Endothelial cell (in vitro differentiated cells): ENCODE measurements at places on chromosomes 6 and 20. TPM values are rescaled to one million over a fixed set of nuclear protein-coding genes. Genes with fewer than 3 reads are reported as not detected.

The KAT14 gene
- total RNA-seq: 16.9 TPM

The SYCP2 gene
- total RNA-seq: 2.1 TPM

The ERVFRD-1 gene
- total RNA-seq: not detected

The NR2E1 gene
- total RNA-seq: not detected

The TINAG gene
- not detected for total RNA-seq

The KIAA1755 gene
- total RNA-seq: not detected

The CST9 gene
- not detected for total RNA-seq

The FILIP1 gene
- 32.0 TPM for total RNA-seq

The SRSF6 gene
- total RNA-seq: 157 TPM

The CBFA2T2 gene
- total RNA-seq: 17.5 TPM

The OOEP gene
- not detected for total RNA-seq

GRCh38 chr6:34284563-34285447 lies 36.0 kb upstream of the SMIM29 start:
- peaks cover 4% of the 10 kb centered on the region for H3K27me3 ChIP-seq
- DNase-seq: no peak
- H3K4me1 ChIP-seq: peaks cover 66% of the 10 kb centered on the region
- peak overlapping the region; percentile 45 for H3K4me3 ChIP-seq
- H3K36me3 ChIP-seq: peaks cover 36% of the 10 kb centered on the region

GRCh38 chr6:131995917-131996316 lies 44.7 kb upstream of the CCN2 start:
- peaks cover 2% of the 10 kb centered on the region for H3K27me3 ChIP-seq
- H3K36me3 ChIP-seq: no peaks in the 10 kb centered on the region
- H3K4me1 ChIP-seq: no peaks in the 10 kb centered on the region
- no peak overlapping the region for H3K4me3 ChIP-seq

GRCh38 chr20:11108102-11108810 lies 434.5 kb upstream of the JAG1 start:
- no peaks in the 10 kb centered on the region for H3K27me3 ChIP-seq
- H3K4me1 ChIP-seq: peaks cover 6% of the 10 kb centered on the region
- no peaks in the 10 kb centered on the region for H3K36me3 ChIP-seq
- H3K27ac ChIP-seq: no peak overlapping the region
- no peak for DNase-seq

GRCh38 chr6:145648149-145648548 lies 87.2 kb downstream of the EPM2A start:
- no peak for DNase-seq
- H3K36me3 ChIP-seq: peaks cover 5% of the 10 kb centered on the region
- H3K27ac ChIP-seq: no peak overlapping the region
- no peaks in the 10 kb centered on the region for H3K27me3 ChIP-seq

- H3K4me1 ChIP-seq: peaks cover 34% of the 10 kb centered on the region
- no peak for DNase-seq
- H3K4me3 ChIP-seq: peak overlapping the region; percentile 96
- H3K27me3 ChIP-seq: peaks cover 6% of the 10 kb centered on the region
- H3K27ac ChIP-seq: peak overlapping the region; percentile 81
Observed at GRCh38 chr6:121437851-121438651, 2.6 kb downstream of the GJA1 start.

DNA sequence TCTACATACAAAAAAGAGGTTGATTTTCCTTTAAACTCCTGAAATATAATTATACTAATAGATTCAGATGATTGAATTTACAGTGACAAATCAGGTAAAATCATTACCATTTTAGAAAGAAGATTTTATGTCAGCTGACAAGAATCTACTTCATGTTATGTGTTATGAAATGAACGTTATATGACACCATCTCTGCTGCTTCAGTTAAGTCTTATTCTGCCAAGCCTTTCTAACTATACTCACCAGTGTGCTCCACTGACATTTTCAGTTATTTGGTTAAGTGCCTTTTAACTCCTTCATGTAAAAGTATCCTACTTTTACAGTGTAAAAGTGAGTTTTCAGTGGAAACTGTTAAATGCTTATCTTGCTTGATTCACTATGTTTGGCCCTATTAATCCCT lies 80.4 kb downstream of the RWDD2A start:
- no peaks in the 10 kb centered on the region for H3K4me1 ChIP-seq
- no peaks in the 10 kb centered on the region for H3K36me3 ChIP-seq
- H3K27me3 ChIP-seq: no peaks in the 10 kb centered on the region
- no peak overlapping the region for H3K27ac ChIP-seq
- DNase-seq: no peak

- H3K27me3 ChIP-seq: peaks cover 1% of the 10 kb centered on the region
- H3K36me3 ChIP-seq: no peaks in the 10 kb centered on the region
- H3K4me1 ChIP-seq: peaks cover 6% of the 10 kb centered on the region
- no peak for DNase-seq
- no peak overlapping the region for H3K4me3 ChIP-seq
Observed at GRCh38 chr20:52924411-52925271, 47.5 kb upstream of the TSHZ2 start.

DNA sequence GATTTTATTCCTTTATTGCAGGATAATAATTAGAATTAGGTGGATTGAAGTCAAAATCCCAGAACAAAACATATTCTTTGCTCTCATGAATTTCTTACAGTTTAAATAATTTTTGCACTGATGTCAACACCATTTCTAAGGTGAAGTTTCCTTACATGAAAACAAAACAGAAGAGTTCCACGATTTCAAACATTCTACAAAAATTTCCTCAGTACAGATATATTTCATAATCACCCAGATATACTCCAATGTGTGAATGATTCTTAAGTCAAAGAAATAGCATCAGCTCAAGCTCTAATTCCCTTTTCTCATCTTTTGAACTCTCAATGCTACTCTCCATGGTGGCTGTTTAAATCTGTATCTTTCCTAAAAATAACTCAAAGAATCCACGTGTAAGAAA lies 39.5 kb upstream of the THBS2 start:
- no peak overlapping the region for H3K27ac ChIP-seq
- H3K36me3 ChIP-seq: no peaks in the 10 kb centered on the region
- no peaks in the 10 kb centered on the region for H3K4me1 ChIP-seq
- H3K27me3 ChIP-seq: peaks cover 4% of the 10 kb centered on the region
- no peak for DNase-seq
- no peak overlapping the region for H3K4me3 ChIP-seq

DNA sequence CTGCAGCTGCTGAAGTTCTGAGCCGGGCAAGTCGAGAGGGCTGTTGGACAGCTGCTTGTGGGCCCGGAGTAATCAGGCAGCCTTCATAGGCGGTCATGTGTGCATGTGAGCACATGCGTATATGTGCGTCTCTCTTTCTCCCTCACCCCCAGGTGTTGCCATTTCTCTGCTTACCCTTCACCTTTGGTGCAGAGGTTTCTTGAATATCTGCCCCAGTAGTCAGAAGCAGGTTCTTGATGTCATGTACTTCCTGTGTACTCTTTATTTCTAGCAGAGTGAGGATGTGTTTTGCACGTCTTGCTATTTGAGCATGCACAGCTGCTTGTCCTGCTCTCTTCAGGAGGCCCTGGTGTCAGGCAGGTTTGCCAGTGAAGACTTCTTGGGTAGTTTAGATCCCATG lies 21.2 kb upstream of the MAPK13 start:
- peaks cover 26% of the 10 kb centered on the region for H3K36me3 ChIP-seq
- H3K27me3 ChIP-seq: no peaks in the 10 kb centered on the region
- no peak overlapping the region for H3K4me3 ChIP-seq
- H3K4me1 ChIP-seq: no peaks in the 10 kb centered on the region
- DNase-seq: no peak
- no peak overlapping the region for H3K27ac ChIP-seq

- no peaks in the 10 kb centered on the region for H3K36me3 ChIP-seq
- no peak overlapping the region for H3K27ac ChIP-seq
- no peaks in the 10 kb centered on the region for H3K27me3 ChIP-seq
- DNase-seq: no peak
- peaks cover 2% of the 10 kb centered on the region for H3K4me1 ChIP-seq
Observed at GRCh38 chr6:25435416-25435985, 156.3 kb downstream of the CARMIL1 start.

GRCh38 chr6:33453393-33454008 lies 875 bp upstream of the ZBTB9 start:
- peaks cover 35% of the 10 kb centered on the region for H3K4me1 ChIP-seq
- H3K4me3 ChIP-seq: peak overlapping the region; percentile 91
- H3K27me3 ChIP-seq: peaks cover 11% of the 10 kb centered on the region

DNA sequence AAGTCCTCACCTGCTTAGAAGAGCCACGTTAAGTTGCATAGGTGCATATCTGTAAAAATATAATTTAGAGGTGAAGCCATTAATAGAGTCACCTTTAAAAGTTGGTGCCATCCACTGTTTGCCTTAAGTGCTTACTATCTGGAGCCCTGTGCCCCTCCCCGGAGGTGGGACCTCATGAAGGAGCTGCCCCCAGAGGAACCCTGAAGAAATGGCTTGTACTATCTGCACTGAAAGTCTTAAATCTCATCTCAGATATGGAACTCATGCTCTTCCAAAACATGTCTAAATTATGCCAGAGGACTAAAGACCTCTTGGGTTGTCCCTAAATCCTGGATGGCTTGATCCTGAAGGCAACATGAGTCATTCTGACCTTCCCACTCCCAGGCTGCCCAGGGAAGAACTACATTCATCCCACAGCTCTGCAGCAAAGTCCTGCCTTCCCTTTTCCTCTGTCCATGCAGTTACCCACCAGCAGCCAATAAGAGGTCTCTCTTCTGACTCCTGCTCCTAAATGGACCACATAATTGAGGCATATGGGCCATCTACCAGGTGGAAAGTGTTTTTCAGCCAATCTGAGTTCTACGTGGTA lies 85.3 kb downstream of the ASXL1 start:
- peaks cover 63% of the 10 kb centered on the region for H3K4me1 ChIP-seq
- H3K27ac ChIP-seq: peak overlapping the region; percentile 33
- DNase-seq: no peak
- H3K27me3 ChIP-seq: peaks cover 21% of the 10 kb centered on the region
- peaks cover 32% of the 10 kb centered on the region for H3K36me3 ChIP-seq
- H3K4me3 ChIP-seq: no peak overlapping the region

- H3K4me1 ChIP-seq: peaks cover 13% of the 10 kb centered on the region
- no peak overlapping the region for H3K4me3 ChIP-seq
- no peak for DNase-seq
- H3K27ac ChIP-seq: no peak overlapping the region
- peaks cover 5% of the 10 kb centered on the region for H3K36me3 ChIP-seq
- peaks cover 4% of the 10 kb centered on the region for H3K27me3 ChIP-seq
Observed at GRCh38 chr20:51763965-51764602, 4.1 kb downstream of the ATP9A start.

DNA sequence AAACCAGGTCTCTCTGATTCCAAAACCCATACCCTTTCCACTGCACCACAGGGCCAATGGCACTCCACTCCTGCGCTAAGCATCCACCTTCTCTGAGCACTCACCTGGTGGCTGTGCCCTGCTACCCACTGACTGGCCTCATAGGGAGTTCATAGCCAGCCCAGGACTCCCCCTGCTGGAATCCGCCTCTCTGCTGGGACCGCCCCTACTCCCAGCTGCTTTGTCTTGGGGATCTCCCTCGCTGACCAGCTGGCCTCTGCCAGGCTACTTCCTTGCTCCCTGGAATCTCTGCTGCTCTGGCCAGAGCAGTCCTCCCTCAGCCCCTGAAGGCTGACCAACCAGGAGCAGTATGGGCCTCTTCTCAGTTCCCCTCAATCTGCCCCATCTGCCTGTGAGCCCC lies 129.7 kb downstream of the FAXC start:
- peak; percentile 56 for DNase-seq
- no peak overlapping the region for H3K4me3 ChIP-seq
- no peaks in the 10 kb centered on the region for H3K4me1 ChIP-seq
- H3K36me3 ChIP-seq: no peaks in the 10 kb centered on the region

GRCh38 chr20:51354769-51355319 lies 187.7 kb downstream of the NFATC2 start:
- H3K36me3 ChIP-seq: no peaks in the 10 kb centered on the region
- no peaks in the 10 kb centered on the region for H3K4me1 ChIP-seq
- peaks cover 2% of the 10 kb centered on the region for H3K27me3 ChIP-seq
- H3K27ac ChIP-seq: no peak overlapping the region

- H3K27me3 ChIP-seq: peaks cover 5% of the 10 kb centered on the region
- peaks cover 50% of the 10 kb centered on the region for H3K36me3 ChIP-seq
- H3K4me3 ChIP-seq: no peak overlapping the region
Observed at GRCh38 chr6:145789443-145789842, 25.2 kb downstream of the FBXO30 start.

- H3K4me1 ChIP-seq: peaks cover 7% of the 10 kb centered on the region
- H3K4me3 ChIP-seq: peak overlapping the region; percentile 67
- H3K27ac ChIP-seq: no peak overlapping the region
- peaks cover 15% of the 10 kb centered on the region for H3K27me3 ChIP-seq
Observed at GRCh38 chr20:38645980-38646858, 44.6 kb downstream of the ARHGAP40 start.
